ENCODE measurements at places on chromosomes 7 and 10.

- DNase-seq, result no peak
Measured at GRCh38 chr10:32104181-32104580, 48.0 kb upstream of the KIF5B start.

- no peak for DNase-seq
Measured at GRCh38 chr10:85318809-85319807, 990.7 kb downstream of the CCSER2 start.

GRCh38 chr7:149825567-149826343 lies 12.4 kb upstream of the ZNF862 start:
- no peak for DNase-seq

GRCh38 chr10:122504610-122504950 lies 43.2 kb downstream of the HTRA1 start:
- DNase-seq, result peak; percentile 72

GRCh38 chr7:44637788-44638594 lies 31.6 kb downstream of the OGDH start:
- DNase-seq, result peak; percentile 66

- DNase-seq, result peak; percentile 56
Measured at GRCh38 chr7:5665094-5666025, 116.1 kb downstream of the RNF216 start.
